ENCODE measurements at places on chromosomes 3 and 15.

- DNase-seq: no peak
These were observed 1272.9 kb downstream of the ROBO1 start for GRCh38 chr3:78494851-78495250.

GRCh38 chr3:43034200-43034599 is 55.1 kb downstream of the GASK1A start:
- no peak for DNase-seq

DNA sequence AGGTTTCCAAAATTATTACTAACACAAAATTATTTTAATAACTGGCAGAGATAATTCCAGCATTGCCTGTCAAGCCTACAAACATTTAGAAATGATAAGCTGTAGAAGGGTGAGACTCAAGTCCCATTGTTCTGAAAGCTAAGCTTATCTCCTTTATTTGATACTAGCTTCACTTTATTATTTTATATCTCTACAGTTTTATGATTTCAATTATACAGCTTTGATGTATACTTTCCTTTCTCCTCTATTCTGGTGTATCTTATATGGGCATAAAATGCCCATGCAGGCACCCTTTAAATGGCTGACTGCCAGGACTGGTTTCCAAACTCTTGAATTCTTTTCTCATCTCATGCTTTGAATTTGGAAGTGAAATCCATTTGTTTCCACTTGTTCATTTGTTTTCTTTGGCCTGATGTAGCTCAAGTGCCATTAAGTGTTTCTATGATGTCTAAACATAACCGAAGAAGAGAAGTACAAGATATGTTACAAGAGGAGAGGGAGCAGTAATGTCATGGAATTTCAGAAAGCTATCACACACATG is 372.1 kb upstream of the ARHGEF26 start:
- DNase-seq: no peak

DNA sequence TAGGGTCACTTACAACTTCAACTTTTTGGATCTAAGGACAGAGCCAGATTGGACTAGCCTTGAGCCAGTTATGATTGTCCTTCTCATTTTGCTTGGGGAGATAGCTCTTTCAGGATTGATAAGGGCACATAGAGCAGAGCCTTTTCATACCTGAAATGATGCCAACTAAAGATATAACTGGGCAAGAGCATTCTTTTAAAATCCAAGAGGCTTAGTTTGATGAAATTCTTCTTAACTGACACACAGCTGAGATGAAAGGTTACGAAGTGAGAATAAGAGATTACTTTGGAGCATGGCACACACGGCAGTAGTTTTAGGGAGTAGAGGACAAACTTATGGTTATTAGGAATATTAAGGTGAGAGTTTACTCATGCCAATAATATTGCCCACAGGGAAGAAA is 12.7 kb downstream of the CD200 start:
- no peak for DNase-seq

- no peak for DNase-seq
These were observed 126.5 kb downstream of the FMN1 start for GRCh38 chr15:33068007-33068481.

DNA sequence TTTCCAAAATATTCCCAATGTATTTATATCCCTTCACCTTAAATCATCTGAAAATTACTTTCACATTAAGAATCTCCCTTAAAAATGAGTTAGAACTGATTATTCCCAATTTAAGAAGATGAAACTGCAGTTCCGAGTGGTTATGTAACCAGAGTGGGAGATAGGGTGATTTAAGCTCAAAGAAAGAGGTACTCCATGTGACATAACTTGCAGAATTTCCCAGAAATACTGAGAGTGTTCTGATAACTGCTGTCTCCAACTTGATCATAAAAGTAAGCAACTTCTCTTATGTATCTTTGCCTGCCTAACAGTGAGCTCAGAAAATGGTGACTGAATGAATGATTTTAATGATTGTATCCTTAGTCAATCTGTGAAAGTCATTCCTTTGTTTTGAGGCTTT is 32.3 kb downstream of the ARRDC4 start:
- DNase-seq: no peak
